ENCODE measurements at places on chromosomes 12 and 14.

- no peak for DNase-seq
These were observed 800 bp downstream of the PCNX4 start for GRCh38 chr14:60092526-60092920.

- DNase-seq, result no peak
These were observed 35.5 kb downstream of the CIT start for GRCh38 chr12:119841433-119842210.

DNA sequence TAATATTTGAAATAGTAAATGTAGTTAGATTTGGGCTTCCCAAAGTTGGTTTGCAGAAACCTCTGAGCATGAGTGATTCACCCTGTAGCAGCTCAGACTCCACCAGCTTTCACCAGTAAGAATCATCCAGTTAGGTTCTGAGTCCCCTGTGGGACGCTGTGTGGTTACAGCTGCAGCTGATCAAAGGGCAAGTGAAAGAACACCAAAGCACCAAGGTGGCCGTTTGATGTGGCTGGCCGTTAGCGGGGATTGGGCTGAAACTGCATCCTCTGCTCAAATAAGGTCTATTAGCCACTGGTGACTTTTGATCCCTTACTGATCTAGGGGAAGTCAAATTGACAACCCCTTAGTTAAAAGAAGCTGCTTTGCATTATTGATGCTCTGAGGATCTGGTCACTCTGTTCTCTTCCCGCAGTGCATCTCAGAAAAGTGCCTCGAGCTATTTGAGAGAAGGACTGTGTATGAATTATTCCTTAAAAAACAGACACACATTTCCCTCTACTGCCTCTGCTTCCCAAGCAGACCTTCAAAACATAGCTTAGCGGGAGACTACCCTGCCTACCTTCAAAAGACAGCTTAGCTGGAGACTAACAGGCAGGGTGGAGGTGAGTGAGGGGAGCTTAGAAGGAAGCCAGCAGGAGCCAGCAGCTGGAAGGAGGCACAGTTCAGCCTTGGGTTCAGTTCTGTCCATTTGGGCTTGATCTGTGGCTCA lies 3.7 kb downstream of the ABHD12B start:
- peak; percentile 18 for DNase-seq

- DNase-seq, result no peak
These were observed 155.0 kb downstream of the KCNK10 start for GRCh38 chr14:88168025-88168424.

DNA sequence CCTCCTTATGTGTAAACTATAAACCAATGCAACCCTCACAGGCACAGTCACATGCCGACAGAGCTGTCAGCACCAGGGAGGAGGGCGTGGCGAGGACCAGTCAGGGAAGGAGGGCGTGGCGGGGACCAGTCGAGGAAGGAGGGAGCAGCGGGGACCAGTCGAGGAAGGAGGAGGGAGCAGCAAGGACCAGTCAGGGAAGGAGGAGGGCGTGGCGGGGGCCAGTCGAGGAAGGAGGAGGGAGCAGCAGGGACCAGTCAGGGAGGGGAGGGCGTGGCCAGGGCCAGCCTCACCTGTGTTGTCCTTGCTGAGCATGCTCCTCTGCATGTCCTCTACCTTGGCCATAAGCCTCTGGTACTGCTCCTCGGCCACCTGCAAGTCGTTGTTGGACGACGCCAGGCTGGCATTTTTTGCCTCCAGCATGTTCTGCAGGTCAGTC lies 24.2 kb downstream of the GOLGA3 start:
- DNase-seq, result no peak

Measured in fibroblast of skin of scalp (primary cell).